ENCODE measurements at places on chromosomes 5 and 9.
A peak's percentile ranks its signal among the peaks of the same experiment; 100 is the strongest.

GRCh38 chr9:82466616-82467260, 478.2 kb downstream of the SPATA31D1 start:
- DNase-seq: no peak

GRCh38 chr5:175021321-175021720, 296.9 kb downstream of the MSX2 start:
- DNase-seq: no peak

- DNase-seq: no peak
Observed at GRCh38 chr9:95907794-95908193, 32.3 kb downstream of the ERCC6L2 start.

GRCh38 chr9:78539904-78540303, 243.0 kb downstream of the PSAT1 start:
- DNase-seq: peak; percentile 95

DNA sequence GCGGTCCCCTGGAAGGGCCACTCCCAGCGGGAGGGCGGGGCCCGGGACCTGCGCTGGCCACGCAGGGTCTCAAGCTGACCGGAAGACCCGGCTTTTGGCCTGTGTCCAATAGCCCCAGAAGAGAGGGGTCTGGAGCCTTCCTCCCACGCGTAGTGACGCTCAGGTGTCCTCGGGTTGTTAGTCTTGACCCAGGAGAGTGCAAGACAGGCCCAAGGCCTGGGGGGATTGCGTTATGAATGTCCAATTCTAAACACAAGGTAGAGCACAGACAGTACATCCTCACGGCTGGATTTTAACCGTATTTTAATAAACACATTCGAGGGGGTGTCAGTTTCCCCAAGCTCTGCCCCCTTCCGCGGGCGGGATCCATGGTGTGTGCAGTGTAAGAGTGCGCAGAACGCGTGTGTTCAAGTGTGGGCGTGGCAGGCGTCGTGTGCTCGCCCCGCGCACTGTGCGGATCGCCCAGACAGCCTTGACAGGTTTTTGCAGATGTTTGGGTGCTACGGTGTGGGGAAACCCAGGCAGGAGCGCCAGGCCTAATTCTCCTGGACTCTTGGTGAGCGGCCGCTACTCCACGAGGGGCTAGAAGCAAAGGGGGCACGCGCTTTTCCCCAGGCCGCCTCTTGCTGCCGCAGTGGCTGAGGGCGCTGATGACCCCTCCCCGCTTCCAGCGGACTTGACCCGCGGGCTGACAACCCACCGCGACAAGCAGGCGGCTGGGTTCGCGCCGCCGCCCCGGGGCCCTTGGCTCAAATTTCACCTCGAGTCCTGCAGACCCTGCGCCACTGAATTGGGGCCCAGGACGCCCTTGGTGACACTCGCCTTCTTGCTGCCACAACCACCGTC, 6.1 kb upstream of the DMRT3 start:
- DNase-seq: no peak

GRCh38 chr5:122051569-122051968, 26.5 kb downstream of the LOX start:
- no peak for DNase-seq

DNA sequence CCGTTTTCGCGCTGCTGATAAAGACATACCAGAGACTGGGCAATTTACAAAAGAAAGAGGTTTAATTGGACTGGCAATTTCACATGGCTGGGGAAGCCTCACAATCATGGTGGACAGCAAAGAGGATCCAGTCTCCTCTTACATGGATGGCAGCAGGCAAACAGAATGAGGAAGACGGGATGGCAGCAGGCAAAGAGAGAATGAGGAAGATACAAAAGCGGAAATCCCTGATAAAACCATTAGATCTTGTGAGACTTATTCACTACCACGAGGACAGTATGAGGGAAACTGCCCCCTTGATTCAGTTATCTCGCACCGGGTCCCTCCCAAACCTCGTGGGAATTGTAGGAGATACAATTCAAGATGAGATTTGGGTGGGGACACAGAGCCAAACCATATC, 95.0 kb downstream of the OSTF1 start:
- DNase-seq: no peak

- no peak for DNase-seq
Observed at GRCh38 chr9:127707766-127708165, 978 bp downstream of the CFAP157 start.

- peak; percentile 24 for DNase-seq
Observed at GRCh38 chr5:31990701-31991110, 183.4 kb downstream of the GOLPH3 start.

DNA sequence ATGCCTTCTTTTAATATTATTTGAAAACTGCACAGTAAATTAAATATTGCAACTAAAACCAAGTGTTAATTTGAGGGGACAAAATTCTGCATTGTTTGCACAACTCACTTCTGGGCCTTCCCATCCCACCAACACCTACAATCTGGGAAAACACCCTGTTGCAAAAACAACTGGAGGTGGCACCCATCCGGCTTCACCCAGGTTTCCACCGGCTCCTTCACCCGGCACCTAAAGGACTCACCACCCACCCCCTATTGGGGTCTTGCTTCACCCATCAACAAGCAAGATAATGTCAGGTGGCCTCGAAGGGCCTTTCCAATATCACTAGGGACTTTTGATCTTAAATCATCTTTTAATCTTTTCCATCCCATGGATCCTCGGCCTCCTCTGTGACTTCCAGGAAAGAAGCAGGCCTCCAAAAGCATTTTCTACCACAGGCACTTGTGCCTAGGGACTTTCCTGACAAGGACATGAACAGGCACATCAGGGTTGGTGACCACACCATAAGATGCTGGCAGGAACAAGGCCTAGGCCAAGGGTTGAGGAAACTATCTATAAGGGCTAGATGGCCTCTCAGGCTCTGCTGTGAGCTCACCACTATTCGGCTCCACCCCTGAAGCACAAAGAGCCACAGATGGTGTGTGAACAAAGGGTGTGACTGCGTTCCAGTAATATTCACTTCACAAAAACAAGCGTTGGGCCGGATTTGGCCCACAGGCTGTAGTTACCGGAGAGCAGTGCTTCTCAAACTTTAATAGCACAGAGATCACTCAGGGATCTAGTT, 205.1 kb downstream of the AUH start:
- DNase-seq: no peak

DNA sequence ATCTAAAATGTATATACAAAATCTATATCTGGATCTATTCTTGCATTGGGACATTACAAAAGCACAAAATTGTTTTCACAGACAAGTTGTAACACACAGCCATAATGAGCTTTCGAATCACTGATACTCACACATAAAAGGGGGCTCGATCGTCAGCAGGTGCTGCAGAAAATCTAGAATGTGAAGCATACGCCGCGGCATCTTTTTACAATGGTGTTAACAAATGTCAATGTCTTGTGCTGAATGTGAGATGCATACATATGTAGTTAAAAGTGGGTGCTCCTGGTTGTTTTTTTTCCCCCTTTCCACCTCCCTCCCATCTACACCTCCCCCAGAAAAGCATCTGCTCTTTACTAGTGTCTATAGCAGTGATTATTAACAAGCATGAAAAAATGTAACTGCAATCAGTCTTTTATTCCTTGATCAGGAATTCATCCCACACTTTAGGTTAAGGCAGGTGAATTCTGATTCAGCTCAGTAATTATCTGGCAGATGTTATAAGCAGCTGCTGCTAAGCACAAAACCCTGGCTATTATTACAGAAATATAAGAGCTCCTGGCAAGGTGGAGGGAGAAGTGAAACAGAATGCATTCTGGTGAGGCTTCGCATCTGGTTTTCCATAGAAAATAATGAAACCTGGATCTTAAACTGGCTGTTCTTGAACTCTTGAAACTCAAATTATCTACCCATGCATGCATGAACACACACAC, 114.1 kb downstream of the MPDZ start:
- no peak for DNase-seq

DNA sequence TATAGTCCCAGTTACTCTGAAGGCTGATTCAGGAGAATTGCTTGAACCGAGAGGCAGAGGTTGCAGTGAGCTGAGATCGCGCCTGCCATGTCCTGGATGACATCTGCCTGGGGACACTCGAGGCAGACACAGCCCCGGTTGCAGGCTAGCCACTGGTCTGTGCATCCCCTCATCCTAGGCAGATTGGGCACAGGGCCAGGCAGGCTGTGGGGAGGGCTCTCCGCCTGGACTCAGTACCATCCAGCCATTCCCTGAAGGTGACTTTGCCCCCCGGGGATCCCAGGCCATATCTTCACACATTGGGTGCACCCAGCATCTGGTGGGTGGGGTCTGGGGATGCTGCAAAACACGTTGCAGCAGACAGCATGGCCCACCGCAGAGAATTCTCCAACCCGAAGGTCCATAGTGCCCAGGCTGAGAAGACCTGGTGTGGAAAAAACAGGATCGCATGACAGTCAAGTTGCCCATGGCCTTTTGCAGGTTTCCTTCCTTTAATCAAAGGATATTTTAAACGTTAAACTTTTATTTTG, 50.9 kb upstream of the SUSD3 start:
- no peak for DNase-seq

- no peak for DNase-seq
Observed at GRCh38 chr5:67807439-67807888, 408.1 kb upstream of the PIK3R1 start.

DNA sequence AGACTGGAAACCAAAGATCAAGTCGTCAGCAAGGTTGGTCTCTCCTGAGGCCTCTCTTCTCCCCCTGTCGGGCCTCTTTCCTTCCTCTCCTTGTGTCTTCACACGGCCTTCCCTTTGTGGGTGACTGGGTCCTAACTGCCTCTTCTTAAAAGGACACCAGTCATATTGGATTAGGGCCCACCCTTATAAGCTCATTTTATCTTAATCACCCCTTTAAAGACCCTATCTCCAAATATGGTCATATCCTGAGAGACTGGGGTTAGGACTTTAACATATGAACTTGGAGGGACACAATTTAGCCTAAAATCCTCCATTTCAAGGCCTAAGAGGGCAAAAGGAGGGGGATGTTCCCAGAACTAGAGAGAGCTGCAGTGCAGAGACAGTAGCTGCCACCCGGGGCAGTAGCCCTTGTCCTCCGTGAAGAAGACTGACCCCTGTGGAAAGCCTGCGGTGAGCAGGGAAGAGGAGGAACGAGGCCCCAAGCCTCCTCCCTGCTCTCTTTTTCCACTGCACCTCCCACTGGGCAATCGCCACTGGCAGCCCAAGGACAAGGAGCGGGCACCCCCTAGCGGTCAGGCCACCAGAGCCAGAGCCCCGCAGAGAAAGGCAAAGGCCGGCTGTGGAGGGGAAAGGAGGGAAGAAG, 34.9 kb downstream of the CFAP90 start:
- DNase-seq: peak; percentile 71

DNA sequence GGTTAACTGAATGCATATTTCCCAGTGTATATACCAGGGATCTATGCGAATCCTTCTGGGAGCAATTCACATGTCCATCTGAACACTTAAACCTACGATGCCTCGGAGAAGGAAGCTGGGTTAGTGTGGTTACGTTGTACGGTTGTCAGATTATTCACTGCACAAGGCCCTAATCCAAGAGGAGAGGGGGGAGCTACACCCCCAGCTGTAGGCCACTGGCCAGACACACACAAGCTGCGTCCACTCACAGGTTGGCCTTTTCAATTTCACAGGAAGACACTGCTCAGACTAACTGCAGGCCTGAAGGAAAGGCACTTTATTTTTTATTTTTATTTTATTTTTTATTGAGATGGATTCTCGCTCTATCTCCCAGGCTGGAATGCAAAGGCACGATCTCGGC, 184.5 kb upstream of the GNA14 start:
- DNase-seq: no peak

DNA sequence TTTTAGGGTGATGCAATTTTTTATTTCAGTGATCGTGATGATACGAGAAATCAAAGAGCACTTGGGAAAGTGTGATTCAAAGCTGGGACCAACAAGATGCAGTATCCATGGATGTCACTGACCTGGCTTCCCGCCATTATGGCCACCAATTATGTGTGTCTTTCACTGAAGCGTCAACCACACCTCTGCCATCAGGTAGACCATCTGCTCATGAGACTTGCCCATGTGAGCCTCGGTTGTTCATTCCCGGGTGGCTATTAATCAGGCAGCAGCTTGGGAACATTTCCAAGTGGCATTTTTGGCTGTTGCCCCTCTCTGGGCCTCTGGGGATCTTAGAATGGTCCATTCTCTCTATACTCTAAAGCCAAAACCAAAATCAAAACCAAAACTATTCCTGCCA, 436.0 kb upstream of the ADAMTSL1 start:
- DNase-seq: no peak

GRCh38 chr5:168889039-168889438, 309.9 kb upstream of the PANK3 start:
- DNase-seq: no peak

DNA sequence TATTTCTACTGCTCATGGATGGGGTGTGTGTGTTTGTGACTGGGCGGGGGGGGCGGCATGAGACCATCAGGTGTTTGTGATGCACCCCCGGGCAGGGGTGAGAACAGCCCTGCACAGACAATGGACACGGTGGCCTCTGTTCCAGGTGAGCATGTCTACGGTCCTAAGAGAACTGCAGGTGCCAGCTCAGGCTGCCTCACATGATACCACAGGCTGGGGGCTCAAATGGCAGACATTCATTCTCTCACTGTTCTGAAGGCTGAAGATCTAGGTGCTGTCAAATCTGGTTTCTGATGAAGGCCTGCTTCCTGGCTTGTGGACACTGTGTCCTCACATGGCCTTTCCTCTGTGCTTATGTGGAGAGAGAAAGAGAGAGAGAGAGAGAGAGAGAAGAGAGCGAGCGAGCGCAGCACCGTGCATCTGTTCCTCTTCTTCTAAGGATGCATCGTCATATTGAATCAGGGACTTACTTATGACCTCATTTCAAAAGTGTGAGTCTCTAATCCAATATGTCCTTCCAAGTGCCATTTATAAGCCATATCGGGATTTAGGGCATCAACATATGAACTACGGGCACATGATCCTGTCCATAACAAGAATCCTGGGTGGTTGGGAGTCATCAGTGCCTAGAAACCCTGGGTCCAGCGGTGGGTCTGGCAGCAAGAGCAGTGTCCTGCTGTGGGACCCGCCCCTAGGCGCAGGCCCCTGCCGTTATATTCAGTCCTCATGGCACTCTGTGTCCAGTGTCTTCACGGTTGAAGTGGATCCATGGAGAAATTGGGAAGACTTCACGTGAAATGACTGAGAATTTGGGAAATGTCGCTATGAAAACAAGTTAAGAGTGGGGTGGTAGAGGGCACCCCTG, 42.5 kb downstream of the NXNL2 start:
- no peak for DNase-seq
